ENCODE measurements at places on chromosomes 5 and 9.

DNA sequence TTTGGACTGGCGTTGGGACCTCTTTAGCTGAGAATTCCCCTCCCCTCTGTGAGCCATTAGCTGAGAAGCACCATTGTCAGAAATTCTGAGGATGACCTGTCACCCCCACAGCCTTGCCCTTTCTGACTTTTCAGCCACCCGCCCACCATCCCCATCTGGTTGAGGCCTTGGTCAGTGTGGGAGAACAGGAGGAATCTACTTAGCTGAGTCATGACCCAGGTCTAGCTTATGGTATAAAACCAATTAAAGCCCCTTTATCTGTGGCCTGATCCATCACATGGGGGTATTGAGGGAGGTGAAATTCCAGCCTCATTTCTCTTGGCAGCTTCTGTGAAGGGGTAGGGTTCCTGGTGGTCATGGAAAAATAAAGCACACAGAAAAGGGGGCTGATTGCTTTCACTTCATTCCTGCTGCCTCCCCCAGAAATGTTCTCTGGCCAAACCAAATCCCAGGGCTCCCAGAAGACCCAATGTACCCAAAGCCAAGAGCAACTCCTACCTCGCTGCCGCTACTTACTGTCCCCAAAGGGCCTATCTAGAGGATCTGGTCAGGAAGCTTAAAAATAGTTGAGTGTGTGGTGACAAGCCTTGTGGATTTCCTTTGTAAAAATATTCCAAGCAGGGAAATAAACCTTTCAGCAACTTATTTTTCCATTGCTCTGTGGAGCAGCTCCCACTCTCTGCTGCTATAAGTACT, 174.8 kb upstream of the TNC start:
- DNase-seq: no peak

DNA sequence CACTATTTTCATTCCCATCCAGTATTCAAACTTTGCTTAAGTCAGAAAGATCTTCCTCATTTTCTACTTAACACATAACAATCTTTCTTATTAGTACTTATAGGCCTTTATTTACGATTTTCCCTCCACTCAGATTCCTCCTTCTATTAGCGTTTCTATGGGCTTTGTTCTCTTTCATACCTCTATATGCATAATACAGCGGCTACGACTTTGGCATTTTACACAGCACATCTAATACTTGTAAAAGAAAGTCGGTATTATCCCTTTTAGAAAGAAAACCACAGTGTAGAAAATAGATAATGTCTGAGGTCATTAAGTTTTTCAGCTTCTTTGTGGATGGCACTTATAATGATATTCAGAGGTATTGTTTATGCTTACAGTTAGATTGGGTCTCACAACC, 8.4 kb downstream of the RBM18 start:
- no peak for DNase-seq

DNA sequence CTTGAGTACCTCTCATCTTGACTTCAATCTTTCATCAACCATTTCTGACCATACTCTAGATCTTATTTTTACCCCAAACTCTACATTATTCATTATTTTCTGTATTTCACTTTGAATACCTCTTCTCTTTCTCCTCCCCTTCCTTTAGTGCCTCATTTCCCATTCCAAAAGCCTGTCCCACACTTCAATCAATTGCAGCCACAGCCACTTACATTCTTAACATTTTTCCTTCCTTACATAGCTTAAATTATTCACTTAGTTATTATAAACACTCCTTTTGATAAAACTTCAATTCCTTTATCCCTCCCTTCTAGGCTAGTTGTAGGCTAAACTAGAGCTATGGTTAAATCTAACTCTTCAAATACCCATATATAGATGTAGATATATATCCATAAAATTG, 344.0 kb downstream of the PRR16 start:
- no peak for DNase-seq

DNA sequence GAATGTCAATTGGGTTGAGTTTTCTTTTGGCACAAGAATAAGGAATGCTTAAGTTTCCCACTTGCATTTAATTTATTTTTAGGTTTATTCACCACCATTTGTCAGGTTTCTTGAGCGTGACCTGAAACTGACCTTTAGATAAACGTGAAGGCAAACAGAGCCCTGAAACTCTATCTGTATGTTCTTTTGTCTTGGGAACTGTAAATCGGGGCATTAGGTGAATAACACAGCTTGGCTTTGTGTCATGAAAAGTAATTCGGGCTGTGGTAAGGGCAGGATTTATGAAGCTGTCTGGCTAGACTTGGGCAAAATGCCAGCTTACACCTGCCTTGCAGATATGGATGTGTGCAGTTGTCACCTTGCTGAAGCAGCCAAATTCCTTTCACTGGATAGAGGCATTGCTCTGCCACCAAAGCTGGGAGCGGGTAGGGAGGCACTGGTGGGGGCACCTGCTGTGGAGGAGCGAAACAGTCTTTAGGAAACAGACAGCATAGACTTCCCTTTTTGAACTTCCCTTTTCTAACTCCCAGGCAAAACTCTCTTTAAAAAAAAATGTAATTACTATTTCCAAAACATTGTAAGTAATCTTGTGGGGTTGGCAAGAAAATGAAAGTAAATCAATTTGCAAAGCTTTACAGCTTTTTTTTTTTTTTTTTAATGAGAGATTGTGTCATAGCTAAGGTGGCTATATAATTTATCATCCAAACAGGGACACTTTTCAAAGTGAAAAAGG, 545.2 kb downstream of the CSNK1G3 start:
- DNase-seq: no peak

DNA sequence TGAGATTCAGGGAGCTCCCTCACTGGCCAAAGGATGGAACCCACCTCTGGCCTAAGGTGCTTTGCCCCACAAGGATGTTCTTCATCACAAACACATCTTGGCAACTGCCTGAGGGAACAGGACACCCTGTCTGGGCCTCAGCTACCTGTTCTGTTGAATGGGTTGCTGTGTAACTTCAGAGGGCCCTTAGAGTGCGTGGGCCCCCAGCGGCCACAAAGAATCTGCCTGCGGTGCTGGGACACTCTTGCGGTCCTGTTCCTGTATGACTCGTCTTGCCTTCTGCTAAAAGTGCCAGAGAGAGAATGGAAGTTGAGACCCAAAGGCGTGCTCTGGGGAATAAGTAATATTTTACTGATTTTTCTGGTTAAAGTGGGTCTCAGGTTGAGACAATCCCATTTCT, 14.1 kb upstream of the RPL26L1 start:
- DNase-seq: no peak

DNA sequence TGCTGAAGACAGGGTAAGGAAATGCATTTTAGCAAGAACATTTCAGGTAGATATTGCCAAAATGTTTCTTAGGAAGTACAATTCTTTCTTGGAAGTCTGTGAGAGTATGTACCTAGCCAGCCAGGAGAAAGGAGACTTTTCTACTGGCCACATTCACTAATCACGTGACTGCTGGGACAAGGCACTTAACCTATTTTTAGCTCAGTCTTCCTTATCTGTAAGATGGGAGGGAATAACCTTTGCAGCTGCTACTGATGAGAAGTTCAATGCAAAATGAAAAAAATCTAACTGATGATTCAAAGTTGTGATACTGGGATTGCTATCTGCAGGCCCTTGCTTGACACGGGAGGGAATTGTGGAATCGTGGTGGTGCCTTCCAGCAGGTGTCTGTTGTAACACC, 42.6 kb upstream of the SLC28A3 start:
- DNase-seq: no peak

- DNase-seq: no peak
Measured at GRCh38 chr5:102747386-102748166, 7.5 kb upstream of the PAM start.

- peak; percentile 54 for DNase-seq
Measured at GRCh38 chr9:95516734-95517558, at the start of gene PTCH1. PTCH1 (minus strand) TSS chr9:95516971.

DNA sequence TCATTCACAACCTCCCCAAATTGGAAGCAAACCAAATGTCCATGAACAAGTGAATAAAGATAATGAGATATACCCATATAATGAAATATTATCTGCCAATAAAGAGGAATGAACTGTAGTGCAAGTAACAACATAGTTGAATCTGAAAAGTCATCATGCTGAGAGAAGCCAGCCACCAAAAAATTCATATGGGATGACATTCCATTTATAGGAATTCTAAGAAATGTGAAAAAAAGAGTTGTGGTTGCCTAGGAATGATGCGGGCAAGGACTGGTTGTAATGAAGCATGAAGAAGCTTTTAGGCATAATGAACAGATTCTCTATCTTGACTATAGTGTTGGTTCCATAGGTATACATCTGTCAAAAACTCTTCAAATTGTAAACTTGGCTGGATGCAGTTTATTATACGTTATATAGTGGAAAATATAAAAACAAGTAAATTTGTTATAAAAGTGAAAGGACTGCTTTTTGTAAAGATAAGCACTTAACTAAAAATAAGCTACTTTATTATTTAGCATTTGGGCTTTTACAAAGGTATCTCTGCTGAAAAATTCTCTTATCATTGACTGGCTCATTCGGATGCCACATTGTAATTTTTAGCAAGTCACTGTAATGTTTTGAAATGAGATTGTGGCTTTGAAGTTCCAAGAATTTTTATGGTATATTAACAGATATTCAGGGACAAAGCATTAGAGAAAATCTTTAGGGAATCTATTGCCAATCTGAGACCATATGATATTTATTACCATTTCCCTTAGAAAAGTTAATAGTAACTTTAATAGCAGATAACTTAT, 21.2 kb upstream of the TTC23L start:
- DNase-seq: no peak

Measured in CD8-positive, alpha-beta T cell (primary cell).